Stimulated activated CD8-positive, alpha-beta memory T cell treated with anti-CD3 and anti-CD28 coated beads, Interleukin-7, amount 100 ng/mL, for 4 hours (primary cell): ENCODE measurements at places on chromosomes 13 and 19.
A peak's percentile ranks its signal among the peaks of the same experiment; 100 is the strongest.

DNA sequence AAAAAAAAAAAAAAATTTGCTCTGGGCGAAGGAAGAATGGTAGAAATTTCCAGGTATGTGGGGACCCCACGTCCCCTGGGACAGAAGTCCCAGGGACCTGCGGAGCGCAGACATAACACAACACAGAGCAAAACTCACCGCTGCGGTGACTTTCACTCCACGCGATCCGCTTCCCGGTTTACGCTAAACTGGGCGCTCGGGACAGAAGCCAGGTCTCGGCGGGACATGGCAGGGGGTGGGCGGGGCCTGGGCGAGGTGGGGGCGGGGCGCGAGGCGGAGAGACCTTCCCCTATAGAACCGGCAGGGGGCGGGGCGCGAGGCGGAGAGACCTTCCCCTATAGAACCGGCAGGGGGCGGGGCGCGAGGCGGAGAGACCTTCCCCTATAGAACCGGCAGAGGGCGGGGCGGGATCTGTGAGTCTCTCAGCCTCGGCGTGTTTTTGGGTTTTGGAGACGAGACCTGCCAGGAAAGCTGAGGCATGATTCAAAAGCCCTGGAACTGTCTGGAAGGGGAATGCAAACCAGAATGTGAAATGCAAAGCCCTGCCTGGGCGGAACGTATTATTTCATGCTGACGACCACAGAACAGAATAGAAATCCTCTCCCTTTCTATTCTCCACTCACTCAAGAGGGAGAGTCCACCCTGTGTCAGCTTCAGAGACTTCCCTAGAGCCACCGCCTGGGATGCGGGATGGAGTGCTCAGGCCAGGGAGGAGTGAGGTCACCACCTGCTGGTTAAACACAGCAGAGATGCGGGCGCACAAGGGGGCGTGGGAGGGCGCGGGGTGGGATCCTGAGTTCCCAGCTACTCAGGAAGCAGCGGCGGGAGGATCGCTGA lies 20.2 kb upstream of the ERVV-1 start:
- peak; percentile 77 for DNase-seq

- DNase-seq: peak; percentile 15
Observed at GRCh38 chr19:2888731-2889224, 11.9 kb upstream of the ZNF57 start.

DNA sequence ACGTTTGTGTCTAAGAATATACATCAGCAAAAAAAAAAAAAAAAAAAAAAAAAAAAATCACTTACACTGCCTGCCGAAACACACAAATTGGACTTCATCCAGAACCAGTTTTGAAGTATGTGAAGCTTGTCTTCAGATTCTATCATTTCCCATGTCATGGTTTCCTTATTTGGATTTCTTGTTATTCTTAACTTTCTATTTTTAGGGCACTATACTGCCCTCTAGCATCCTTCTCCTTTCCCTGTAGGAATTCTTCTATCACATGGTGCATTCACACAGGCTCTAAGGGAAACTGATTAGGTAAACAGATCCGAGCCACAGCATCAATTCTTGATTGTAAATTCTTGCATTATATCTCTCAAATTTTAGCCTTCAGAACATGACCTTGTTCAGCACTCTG lies 1507.5 kb downstream of the OLFM4 start:
- DNase-seq: no peak

DNA sequence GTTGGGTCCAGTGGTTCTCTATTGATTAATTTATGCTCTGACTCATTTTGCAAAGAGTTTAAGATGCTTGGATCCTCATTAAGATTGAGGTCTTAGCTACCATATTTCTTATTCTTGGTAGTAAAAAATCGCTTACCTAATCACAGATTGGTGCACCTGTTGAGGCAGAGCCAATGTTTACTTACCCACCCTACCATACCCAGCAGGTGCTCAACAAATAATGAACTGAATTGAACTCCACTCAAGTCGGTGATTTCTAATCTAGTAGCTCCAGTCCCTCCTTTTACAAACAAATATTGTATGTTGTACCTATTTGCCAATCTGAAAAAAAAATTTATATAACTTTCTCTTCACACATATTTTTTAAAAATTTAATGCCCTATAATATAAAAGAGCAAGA lies 361.0 kb downstream of the FGF14 start:
- no peak for DNase-seq

- no peak for DNase-seq
Observed at GRCh38 chr19:31810536-31811109, 461.4 kb upstream of the TSHZ3 start.

GRCh38 chr19:48644839-48645619 lies 958 bp downstream of the CA11 start:
- peak; percentile 60 for DNase-seq

GRCh38 chr13:77831866-77832265 lies 86.8 kb downstream of the EDNRB start:
- DNase-seq: no peak

DNA sequence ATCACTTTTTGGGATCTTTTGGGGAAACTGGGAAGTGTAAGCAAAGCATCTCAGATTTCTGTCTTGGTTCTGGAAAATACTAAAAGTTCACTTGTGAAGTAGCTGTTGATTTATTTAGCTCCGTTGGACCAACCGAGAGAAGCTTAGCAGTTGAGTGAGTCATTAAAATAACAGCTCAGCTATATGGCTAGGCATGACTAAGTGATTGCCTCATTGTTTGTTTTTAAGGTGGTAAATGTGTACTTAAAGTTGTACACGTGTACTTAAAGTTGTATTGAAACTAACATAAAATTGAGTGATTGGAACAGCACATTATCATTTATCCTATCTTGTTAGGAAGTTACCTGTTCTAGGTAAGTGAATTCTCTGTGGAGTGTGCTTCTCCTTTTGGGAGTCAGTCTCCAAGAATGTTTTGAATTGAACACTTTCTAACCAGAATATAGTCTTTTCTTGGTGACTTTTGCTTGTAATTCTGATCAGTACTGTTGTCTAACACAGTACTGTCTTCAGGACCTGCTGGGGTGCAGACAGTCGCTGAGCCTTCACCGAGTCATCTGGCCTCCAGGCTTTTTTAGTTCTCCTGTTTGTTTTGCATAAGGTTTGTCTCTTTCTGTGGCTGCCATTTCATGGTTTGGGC lies 2.9 kb upstream of the DCUN1D2 start:
- DNase-seq: no peak

- no peak for DNase-seq
Observed at GRCh38 chr13:111232191-111232590, 88.3 kb upstream of the TEX29 start.

- DNase-seq: peak; percentile 58
Observed at GRCh38 chr19:35742121-35742724, at the start of gene IGFLR1. Gene IGFLR1 (minus strand): TSS chr19:35742452. CDS start chr19:35741180, 1,272 bp downstream.

DNA sequence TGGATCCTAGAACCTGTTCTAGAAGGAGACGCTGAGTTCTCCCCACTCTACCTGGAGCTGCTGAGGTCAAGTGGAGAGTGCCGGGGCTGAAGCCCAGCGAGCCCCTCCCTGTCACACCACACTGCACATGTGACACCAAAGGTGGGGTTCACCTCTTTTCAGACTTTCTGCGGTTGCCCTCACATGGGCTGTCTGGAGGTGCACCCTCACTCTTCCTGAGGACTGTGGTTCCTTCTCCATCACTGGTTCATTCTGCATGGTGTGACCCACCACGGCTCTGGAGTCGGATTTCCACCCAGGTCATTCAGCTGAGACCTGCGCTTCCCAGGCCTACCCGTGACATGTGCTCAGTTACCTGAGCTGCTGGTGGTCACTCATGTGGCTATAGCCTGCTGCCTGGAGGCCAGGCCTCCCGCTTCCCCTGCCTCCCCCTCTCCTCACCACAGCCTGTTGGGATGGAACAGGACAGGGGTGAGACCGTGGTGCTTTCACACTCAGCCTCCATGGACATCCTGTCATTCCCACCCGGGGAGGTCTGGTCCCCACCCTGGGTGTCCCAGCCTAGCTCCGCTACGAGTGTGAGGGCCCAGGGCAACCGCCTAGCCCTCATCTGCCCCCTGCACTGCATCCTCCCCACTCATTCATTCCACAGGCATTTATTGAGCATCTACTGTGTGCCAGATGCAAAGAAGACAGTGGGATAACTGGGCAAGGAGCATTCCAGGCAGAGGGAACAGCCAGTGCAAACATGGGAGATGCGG lies 605 bp upstream of the A1BG start:
- DNase-seq: no peak

GRCh38 chr19:18261474-18261873 lies 12.8 kb downstream of the IQCN start:
- no peak for DNase-seq

DNA sequence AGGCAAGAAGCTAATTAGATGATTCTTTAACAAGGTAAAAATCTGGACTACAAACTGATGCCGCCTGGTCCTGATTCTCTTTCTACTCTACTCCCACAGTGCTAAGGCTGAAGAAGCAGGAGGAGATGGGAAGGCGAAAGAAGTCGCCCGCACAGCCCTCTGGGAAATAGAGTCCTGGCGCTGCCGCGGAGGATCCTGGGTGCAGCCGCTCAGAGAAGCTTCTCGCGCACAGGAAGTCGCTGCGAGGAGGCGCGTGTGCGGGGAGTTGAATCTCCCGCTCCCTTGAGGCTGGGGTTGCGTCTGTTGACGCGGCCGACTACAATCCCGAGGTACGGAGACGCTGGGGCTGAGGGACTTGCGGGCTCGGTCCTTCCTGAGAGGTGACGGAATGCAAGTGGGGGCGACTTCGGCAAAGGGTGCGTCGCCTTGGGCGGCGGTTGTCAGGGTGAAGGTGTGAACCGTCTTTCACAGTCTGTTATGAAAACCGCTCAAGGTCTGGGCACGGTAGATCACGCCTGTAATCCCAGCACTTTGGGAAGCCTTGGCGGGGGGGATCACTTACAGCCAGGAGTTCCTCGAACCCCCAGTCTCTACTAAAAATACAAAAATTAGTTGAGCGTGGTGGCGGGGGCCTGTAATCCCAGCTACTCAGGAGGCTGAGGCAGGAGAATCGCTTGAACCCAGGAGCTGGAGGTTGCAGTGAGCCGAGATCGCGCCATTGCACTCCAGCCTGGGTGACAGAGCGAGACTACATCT lies at the start of gene ZNF473:
Gene ZNF473 (plus strand): TSS at position 212 of the 756 bp plus-strand sequence. CDS start 5,078 bp downstream, outside the sequence.
- DNase-seq: peak; percentile 89

- no peak for DNase-seq
Observed at GRCh38 chr19:35905178-35905727, 2.8 kb downstream of the TYROBP start.

DNA sequence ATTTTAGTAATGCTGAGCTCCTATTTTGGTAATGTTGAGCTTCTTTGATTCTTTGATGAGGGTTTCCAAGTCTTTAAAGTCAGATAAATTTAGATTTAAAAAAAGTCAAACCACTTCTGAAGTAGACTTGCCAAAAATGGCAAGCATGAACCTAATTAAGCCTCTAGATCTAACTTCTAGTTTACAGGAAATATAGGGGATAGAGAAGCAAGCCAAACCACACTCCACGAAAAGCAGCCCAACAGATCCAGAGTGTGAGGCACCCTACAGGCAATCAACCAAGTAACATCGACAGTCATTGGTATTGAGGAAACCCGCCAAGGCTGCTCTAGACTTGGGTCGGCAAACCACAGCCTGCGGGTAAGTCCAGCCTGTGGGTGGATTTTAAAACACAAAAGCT lies 3.7 kb downstream of the GGACT start:
- no peak for DNase-seq

DNA sequence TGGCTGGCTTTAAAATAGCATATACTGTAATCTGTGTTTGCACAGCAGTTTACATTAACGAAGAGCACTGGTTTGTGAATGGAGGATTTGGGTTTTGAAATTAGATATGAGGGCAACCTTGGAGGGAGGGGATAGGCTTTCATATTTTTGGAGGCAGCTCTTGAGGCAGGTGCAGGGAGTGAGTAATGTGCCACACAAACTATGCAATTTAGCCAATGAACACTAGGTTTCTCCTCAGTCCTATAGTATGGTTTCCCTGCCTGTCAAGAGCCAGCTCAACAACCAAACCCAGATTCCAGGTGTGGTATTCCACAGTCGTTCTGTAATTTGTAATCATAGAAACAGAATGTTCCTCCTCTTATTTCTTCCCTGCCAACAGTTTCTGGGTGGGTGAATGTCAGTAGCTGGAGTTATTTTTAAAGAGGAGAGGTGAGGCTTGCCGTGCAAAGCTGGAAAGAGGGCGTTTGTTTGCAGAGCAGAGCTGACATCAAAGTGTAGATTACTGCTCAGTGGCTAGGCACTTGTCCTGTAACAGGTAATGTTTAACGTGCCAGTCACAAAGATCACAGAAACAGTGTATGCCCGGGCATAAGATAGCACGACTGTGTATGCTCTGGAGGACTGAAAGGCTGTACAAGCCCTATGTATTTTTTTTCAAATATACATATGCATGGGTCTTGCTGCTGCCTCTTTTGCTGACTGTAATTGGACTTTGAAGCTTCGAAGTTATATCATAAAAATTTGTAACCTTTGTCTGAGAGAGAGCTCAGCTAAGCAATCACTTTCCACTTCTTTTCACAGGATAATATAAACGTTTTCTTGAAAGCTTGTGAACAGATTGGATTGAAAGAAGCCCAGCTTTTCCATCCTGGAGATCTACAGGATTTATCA lies 124.2 kb downstream of the LMO7 start:
- no peak for DNase-seq

- no peak for DNase-seq
Observed at GRCh38 chr13:27569405-27569804, 50.9 kb downstream of the LNX2 start.

DNA sequence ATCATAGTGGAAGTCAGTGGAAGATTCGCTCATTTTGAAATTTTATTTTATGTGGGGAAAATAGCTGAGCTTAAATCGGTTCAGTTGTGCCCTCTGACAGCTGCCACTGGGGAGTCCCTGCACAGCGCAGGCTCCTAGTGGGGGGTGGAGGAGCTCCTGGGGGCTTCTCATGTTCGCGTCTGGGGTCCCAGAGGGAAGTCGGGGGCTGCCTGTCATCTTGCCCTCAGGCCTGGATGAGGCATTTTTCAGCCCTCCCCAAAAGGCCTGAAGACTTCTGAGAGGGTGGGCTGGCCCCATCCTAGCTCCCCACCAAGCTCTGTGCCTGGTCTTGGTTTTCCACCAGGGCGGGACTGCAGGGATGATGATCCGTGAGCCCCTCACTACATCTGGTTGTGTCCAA lies 82.1 kb downstream of the CHST8 start:
- no peak for DNase-seq

DNA sequence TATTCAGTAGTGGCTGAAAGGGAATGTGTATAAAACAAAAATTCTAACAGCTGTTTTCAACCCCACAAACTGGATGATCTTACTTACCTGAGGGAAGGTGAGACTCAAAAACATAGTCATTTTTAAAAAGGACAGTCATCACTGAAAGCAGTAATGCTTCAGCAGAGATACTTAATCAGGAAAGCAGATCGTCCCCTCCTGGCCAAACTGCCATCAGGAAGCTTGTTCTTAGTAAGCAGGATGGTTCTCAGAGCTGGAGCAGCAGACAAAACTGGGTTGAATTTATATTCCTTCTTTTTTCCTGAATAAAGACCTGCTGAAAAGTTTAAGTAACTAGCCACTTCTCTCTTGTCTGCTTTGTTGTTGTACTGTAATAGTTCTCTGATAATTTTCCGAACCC lies 1156.5 kb downstream of the OLFM4 start:
- DNase-seq: no peak

GRCh38 chr13:51818781-51819511 lies 15.0 kb upstream of the DHRS12 start:
- peak; percentile 17 for DNase-seq

GRCh38 chr19:12205296-12205695 lies 42.4 kb downstream of the ZNF136 start:
- no peak for DNase-seq
